RWPE2 (cell line): ENCODE measurements at places on chromosomes 3 and 15.

DNA sequence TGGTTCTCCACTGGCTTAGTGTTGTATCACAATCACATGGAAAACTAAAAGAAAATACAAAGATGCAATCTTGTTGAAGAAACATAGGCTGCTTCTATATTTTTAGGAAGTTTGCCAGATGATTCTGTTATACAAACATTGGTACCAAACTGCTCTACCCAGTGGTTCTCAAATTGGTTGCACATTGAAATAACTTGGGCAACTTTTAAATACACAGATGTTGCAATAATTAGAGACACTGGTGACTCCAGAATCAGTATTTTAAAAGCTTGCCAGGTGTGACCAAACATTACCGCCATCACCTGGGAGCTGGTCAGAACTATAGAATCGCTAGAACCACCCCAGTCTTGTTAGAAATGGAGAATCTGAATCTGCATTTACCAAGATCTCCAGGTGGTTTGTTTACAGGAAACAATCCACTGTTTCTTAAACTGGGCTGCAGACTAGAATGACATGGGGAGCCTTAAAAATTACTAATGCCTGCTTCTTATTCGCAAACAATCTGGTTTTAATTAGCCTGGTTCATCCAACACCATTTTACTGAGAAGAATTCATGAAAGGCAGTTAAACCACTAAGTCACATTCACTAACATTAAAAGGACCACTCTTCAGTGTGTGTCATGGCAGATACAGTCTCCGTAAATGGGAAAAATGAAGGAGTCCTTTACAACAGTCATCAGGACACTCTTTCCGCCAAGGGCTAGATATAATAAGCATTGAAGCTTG is 76.5 kb downstream of the ACAP2 start:
- no peak for DNase-seq

GRCh38 chr15:41866872-41867579 is 26.8 kb downstream of the SPTBN5 start:
- no peak for DNase-seq

DNA sequence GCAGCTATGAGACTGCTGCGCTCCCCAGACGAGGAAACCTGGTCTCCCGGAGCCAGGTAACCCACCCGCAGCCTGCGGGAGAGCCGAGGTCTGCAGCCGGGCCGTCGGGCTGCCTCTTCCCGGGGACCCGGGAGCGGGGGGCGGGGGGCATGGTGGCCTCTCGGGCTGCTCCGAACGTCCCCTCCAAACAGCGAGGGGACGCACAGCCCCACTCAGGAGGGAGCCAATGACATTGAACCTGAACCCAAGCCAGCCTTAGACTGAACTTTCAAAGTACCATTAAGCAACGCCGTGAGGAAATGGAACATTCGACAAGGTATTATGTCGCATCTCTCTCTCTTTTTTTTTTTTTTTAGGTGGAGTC is 29.8 kb upstream of the ALDH1A3 start:
- DNase-seq, result no peak

GRCh38 chr3:17749705-17750293 is 7.4 kb upstream of the TBC1D5 start:
- no peak for DNase-seq

- no peak for DNase-seq
Observed at GRCh38 chr3:50671331-50671730, 3.4 kb upstream of the DOCK3 start.

DNA sequence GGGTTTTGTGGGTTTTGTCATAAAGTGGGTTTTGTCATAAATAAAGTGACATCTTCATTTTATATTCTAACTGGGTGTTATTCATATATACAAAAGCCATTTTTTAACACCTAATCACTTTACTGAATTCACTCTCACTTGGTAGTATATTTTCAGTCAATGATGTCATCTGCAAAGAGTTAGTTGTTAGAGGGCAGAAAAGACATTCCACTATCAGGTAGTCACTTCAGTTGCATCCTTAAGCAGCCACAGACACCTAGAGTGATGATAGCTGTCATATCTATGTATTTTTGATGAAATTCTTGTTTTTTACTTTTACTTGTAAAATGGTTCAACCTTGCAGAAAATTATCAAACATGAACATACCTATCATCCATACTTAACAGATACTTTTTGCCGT is 89.0 kb downstream of the DHX36 start:
- DNase-seq, result no peak

- no peak for DNase-seq
Observed at GRCh38 chr3:175956964-175957363, 1097.8 kb downstream of the NAALADL2 start.

- DNase-seq, result no peak
Observed at GRCh38 chr15:85620690-85621049, 174.1 kb downstream of the KLHL25 start.

GRCh38 chr3:57078635-57079473 is 18.4 kb downstream of the SPATA12 start:
- DNase-seq, result no peak

GRCh38 chr3:163468531-163469335 is 1609.6 kb downstream of the SI start:
- no peak for DNase-seq

DNA sequence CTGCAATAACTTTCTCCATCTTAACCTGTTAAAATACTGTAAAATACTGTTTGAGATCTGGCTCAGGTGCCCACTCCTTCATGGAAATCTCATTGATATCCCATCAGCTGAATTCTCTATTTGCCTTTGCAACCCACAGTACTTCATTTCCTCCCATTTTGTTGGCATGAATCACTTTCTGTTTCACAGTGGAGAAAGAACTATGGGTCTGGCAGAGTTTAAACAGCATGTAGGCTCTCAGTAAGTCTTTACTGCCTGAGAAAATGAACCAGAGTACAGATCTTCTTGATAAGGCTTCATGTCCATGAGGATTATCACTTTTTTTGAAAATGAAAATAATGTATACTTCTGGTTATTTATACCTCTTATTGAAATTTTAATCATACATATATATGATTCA is 245.9 kb downstream of the NAALADL2 start:
- DNase-seq, result no peak

DNA sequence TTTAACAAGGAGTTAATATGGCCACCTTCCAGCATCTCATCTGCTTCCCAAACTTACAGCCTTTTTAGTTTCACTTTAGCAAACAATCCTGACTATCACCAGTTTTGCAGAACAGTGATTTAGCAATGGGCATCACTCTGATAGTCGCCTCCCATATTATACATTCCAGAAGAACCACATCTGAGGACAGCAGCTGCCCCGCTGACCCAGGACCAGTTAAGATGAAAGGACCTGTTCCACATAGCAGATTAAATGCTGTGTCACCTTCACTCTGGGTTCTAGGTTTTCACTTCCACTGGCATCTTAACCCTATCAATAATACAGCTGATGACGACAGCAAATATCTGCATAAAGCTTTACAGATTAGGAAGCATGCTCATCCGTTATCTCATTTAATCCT is 99.8 kb downstream of the TRIM69 start:
- no peak for DNase-seq

DNA sequence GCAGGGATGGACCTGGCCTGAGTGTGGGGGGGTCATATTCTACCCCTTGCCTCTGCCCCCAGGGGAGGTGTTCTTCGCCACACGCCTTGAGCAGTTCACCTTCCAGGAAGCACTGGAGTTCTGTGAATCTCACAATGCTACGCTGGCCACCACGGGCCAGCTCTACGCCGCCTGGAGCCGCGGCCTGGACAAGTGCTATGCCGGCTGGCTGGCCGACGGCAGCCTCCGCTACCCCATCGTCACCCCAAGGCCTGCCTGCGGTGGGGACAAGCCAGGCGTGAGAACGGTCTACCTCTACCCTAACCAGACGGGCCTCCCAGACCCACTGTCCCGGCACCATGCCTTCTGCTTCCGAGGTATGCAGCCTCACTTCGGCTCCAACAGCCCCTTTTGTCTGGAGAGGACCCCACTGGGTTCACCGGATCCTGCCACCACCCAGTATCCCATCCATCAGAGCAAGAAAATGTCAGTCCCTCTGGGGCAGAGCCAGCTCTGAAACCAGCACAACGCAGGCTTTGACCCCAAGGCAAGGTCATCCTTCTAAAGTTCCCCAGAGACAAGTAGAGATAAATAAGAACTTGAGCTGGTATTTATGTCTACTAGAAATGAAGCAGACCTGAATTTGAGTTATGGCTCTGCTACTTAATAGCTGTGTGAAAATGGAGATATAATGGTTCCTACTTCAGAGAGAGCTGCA is 45.8 kb downstream of the HAPLN3 start:
- DNase-seq, result no peak

- DNase-seq, result no peak
Observed at GRCh38 chr15:77312523-77312922, 107.4 kb downstream of the PEAK1 start.

DNA sequence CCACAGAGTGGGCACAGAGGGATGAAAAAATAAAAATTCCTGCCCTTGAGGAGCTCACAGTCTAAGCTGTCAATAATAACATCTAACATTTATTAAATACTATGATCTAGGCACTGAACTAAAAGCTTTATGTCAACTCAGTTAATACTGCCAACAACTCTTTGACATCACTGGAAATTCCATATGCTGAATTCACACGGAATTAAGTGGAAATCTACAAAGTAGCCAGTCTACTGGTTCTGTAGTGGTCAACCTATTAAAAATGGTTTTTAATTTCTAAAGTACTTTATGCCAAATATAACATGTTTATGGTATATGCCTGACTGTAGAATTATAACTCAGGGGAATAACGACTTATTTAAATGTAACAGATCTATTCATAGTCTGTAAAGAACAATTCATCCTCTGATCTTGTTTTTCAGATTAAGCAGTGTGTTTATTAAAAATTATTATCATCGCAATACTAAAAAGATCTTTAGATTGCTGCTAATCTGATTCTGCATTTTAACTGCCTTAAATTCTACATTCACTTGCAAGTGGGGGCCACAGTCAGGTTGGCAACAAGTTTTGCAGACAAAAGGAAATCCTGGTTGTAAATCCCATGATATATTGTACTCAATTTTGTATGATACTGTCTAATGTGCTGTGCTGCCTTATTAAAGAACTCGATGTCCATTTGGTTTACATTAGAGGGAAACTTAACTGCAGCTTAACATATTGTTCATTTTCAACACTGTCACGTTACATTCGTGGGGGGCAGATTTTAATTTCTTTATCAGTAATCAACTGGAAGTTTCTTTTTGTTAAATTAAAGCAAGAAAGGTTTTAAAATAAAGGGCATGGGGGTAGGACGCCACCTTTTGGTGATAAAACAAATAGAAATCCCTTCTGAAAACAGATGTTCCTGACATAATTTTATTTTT is 2.6 kb upstream of the FOXP1 start:
- no peak for DNase-seq

DNA sequence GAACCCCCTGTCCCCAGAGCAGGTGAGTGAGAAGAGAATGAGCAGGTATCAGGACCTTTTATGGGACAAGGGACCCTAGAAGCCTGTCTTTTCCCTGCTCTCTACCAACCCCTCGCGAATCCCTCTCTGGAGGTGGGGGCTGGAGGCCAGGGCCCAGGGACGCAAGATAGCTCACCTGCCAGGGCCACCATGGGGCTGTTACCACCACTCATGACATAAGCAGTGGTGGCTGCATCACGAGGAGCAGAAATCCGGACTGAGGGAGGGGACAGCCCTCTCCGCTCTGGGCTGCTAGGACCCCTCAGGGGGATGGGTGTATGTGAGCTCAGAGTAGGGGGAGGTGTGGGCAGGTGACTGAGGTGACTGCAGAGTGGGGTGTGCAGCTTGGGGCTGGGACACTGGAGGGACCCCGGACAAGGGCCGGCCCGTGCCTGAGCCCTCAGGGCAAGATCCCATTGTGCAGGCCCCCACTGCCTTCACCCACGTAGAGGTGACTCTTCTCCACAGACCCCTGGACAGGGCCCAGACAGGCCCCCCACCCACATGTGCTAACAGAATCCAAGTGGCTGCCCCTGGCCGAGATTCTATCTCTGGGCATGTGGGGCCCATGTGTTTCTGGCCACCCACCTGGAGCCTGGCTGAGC is 190.6 kb downstream of the TBC1D2B start:
- no peak for DNase-seq

DNA sequence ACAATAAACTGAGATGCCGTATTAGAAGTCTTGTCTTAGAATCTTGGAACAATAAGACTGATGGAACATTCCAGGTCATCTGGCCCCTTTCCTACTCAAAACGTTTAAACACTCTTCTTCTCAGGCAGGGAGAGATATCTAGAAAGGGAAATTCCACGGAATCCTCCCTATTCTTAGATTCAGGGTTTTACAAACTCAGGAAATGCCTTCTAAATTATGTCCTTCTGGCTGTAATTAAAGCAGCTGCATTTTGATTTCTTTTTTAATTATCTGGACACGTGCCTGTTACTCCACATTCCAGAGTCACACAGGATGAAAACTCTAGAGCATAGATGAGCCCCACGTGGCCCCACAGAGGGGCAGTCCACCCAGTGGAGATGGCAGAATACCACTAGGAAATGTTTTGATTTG is 41.5 kb upstream of the MTMR10 start:
- DNase-seq, result no peak
